ENCODE measurements at places on chromosomes 13 and 19.

- DNase-seq: no peak
Measured at GRCh38 chr19:1313695-1314613, 28.3 kb downstream of the EFNA2 start.

DNA sequence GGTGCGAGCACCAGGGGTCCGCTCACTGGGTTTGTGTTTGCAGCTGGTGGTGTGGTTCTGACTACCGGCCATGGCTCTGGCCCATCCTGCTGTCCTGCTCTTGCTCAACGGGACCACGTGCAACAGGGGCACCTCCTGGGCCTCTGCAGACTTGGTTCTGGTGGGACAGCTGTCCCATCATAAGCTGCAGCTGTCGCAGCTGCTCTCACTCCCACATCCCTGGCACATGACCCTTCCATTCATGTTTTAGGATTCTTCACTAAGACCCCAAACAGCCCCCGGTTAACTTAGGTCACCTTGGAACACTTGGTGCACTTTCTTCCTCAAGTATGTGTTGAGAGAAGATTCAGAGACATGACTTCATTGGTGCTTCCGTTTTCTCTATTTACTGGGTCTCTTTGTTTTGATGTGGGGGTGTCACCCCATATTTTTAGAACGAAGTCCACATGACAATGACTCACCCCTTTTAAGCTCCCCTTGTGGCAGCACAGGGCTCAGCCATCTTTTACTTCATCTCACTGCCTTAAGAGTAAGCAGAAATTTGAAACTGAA, 68.4 kb upstream of the ARHGEF7 start:
- no peak for DNase-seq

DNA sequence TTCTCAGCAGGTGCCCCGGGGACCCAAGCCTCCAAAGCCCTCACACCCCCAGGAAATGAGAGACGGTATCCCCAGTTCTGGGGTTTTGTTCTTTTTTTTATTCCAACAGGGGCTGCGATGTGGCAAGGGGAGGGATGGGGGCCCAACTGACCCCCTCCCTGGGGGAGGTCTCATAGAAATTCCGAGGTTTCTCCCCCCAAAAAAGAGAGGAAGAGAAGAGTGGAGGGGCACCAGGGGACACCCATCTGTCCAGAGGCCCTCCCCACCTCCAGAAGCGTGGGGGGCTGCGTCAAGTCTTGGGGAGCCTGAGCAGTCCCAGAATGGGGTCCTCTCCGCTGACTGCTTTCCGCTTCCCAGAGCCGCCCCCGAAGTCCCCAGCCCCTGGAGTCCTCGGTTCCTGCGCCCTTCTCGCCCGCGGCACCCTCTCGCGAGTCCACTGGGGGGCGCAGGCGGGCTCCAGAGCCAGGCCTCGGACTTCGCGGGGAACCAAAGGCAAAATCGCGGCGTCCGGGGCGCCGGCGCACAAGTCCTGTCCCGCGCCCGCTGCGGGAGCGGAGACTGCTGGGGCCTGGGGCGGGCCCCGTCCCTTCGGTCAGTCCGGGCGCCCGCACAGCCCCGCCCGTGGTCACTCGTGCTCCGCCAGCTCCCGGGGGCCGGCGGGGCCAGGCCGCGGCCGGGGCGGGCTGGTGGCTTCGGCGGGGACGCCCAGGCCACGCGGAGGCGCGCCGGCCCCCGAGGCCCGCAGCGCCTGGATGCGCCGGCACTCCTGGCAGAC, 4.4 kb upstream of the ATP1A3 start:
- DNase-seq: peak; percentile 48

GRCh38 chr19:7900931-7901330, 2.7 kb upstream of the MAP2K7 start:
- DNase-seq: no peak

- DNase-seq: no peak
Measured at GRCh38 chr13:110345266-110345665, 38.2 kb downstream of the COL4A2 start.

DNA sequence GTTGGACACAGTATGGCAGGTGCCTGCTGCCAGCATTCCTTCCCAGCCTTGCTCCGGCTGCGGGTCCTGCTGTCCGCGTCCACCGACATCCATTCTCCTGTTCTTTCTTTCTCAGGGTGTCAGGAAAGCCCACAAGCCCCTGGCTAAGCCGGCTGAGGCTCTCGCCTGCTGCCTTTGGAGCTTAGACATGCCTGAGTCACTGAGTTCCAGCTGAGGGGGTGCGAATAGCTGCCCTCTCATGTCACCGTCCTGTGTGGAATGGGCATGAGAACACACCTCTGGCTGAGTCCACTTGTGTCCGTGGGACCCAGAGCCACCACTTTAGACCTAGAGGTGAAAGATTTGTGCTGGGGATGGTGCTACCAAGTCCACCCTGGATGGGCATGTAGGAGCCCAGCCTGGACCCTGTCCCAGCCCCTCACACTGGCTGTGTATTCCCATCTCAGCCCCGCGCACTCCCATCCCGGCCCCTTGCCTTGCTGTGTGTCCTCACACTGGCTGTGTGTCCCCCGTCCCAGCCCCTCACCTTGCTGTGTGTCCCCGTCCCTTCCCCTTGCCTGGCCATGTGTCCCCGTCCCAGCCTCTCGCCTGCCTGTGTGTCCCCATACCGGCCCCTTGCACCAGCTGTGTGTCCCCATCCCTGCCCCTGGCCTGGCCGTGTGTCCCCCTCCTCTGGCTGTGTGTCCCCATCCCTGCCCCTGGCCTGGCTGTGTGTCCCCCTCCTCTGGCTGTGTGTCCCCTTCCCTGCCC, 24.6 kb upstream of the IRS2 start:
- DNase-seq: no peak

GRCh38 chr19:49058562-49058961, 1.0 kb upstream of the CGB7 start:
- no peak for DNase-seq

DNA sequence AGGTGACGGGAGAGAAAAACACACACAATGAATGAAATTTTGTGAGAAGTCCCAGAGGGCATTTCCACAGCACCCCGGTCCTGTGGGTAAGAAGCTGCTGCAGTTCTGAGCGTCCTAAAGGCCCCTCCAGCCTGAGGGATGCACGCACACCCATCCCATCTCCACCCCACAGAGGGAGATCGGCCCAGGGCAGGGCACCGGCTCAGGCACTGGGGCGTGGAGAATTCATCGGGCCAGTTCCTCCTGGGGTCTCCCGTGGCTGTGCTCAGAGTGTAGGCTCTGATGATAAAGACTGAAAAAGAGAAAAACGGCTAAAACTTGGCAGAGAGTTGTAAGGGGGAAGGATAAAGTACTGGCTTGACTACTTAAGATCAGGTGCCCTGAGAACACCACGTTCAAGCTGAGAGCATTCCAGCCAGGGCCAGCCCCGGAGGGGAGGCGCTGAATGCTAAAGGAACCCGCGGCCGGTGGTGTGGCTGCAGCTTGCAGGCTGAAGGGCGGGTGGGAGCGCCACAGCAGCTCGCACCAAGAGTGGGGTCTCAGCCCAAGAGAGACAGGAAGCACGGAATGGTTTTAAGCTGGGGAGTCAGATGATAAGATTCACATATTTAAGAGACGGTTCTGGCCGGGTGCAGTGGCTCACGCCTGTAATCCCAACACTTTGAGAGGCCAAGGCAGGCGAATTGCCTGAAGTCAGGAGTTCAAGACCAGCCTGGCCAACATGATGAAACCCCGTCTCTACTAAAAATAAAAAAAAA, 121.9 kb upstream of the SPACA7 start:
- no peak for DNase-seq

- DNase-seq: no peak
Measured at GRCh38 chr19:38193445-38193844, 30.6 kb downstream of the DPF1 start.

DNA sequence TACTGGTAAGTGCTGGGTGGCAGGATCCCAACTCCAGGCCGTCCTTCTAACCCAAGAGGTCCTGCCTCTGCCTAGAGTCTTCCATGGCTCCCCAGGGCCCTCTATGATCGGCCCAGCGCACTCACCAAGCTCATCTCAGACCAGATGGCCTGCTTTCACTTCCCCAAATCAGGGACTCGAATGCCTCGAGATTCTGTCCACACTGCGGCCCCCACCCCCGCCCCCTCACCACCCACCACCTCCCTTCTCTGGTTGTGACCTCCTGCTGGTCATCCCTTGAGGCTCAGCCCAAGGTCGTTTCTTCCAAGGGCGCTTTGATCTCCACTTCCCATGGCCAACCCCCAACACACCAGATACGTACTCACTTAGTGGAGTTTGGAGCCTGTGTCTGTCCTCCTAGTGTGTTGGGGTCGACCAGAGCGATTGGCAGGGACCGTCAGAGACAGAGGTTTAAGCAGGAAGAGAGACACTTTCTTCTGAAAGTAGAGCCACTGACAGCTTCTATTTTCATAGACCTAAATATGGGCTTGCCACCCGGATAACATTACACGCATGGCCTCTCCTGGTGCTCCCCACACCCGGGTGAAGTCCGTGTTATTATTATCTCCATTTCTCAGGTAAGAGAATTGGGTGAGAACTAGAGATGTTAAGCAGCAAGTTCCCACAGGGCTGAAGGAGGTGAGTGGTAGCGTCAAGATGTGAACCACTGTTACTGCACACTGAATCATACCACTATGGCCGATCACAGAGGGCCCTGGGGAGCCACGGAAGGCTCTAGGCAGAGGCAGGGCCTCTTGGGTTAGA, at the start of gene FCER2:
Gene FCER2, minus strand, starts transcription at position 478 of the 804 bp plus-strand sequence. CDS start 2,371 bp downstream, outside the sequence.
- no peak for DNase-seq

GRCh38 chr19:49567861-49568441, 12.4 kb downstream of the NOSIP start:
- peak; percentile 82 for DNase-seq

DNA sequence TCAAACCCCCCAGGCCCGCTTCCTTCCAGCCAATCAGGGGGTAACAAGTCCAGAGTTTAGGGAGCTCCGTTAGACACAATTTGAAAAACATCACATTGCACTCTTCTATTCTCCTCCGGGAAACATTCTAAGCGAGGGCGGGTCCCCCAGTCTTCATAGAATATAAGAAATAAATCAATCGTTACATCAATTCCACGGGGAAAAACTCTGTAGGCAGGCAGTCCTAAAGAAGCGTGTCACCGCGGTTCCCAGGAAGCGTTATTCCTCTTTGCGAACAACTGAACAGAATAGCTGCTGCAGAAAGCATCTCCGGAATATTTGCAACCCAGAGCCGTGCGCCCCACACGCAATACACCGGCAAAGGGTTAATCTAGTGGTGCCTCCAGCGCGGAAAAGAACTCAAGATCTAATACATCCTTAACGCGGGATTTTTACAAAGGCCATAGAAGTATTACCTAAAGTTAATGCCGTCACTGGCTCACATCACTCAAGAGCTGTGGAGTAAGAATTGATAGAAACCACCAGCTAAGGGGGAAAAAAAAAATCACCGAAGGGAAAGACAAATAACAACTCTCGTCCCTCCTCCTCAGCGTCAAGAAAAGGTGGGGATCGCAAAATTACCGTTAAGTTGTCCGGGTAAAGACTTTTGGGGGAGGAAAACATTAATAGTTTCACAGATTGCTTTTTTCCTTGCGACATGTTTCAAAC, 65.1 kb downstream of the KCNRG start:
- peak; percentile 43 for DNase-seq

DNA sequence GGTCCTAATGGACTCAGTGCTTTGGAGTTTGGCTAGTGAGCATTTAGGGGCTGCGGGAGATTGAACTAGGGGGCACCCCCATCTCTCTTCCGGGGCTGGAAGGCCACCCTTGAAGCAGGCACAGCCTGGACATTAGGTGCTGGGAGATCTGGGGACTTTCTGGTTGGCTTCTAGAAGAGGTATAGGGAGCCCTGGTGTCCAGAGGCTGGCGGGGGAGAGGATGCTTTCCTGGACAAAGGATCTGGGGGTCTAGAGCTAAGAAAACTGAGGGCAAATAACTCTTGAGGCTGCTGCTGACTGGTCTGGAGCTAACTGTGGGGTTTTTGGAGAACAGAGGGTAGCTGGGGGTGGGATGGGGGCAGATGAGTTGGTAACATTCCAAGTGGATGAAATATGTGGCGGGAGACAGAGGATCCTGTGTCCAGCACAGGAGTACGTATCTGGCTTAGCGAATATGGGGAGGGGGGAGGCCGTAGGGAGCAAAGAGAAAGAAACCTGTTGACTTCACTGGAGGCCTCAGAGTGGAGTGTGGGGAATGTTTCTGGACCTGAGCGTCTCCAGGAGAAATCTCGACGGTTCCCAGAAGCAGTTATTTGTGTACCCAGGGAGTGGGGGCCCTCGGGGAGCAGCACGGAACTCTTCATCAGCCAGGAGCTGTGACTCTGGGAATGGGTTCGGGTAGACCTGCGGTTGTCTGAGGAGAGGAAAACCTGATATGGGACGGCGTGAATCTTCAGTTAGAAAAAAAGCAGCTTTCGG, 1.4 kb downstream of the HNRNPUL1 start:
- DNase-seq: peak; percentile 21

DNA sequence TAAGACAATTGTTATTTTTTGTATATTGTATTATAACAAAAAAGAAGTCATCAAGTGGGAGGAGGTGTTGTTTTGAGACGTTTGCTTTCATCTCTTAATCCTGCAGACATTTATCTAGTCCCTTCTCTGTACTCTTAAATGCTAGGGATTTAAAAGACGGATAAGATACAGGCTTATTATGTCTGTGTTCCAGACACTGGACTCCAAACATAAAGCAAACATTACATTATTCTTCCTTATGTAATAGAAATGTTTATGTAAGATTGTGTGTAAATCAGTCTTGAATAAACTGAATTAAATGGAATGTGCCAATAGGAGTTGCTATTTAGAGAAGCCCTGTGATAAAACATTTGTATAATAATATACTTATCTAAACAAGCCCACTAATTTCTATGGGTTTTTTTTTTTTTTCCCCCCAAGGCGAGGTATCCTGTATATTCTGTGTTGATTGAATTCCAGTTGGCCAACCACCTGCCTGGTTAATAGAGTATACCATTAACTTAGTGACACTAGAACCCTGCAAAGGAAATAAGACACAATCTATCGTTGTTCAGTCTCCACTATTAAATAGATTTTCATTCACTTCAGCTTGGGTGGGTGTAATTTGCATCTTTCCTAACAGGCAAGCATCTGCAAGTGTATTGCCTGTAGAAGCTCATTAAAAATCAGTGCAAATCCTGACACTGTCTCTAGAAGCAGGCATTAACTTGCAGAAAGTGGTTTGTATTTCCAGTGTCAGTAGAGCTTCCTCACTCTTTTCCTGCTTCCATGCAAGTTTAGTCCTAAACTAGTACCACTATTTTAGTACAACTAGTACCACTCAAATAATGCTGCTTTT, 69.0 kb downstream of the LRCH1 start:
- no peak for DNase-seq

DNA sequence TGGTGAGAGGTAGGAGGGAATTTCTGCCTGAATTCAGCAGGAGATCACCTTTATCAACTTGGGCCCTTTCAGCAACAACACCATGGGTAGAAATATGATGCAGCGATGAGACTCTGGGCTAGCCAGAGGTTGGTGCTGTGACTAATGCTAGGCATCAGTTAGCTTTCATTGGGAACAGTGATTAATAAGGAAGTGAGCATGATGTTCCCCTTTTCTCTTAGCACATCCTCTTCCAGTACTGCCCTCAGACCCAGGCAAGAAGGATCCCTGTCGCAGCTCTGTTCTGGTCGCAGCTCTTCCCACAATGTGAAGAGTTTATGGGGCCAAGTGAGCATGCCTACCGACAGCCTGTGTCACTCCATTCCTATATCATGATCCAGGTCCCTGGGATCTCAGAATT, 100.5 kb downstream of the FLT1 start:
- DNase-seq: no peak

- DNase-seq: no peak
Measured at GRCh38 chr13:111625526-111626315, 305.3 kb downstream of the TEX29 start.

GRCh38 chr19:30092721-30093569, 150.9 kb downstream of the URI1 start:
- DNase-seq: no peak
